Osteoblast (primary cell): ENCODE measurements at places on chromosomes 5 and 9.

DNA sequence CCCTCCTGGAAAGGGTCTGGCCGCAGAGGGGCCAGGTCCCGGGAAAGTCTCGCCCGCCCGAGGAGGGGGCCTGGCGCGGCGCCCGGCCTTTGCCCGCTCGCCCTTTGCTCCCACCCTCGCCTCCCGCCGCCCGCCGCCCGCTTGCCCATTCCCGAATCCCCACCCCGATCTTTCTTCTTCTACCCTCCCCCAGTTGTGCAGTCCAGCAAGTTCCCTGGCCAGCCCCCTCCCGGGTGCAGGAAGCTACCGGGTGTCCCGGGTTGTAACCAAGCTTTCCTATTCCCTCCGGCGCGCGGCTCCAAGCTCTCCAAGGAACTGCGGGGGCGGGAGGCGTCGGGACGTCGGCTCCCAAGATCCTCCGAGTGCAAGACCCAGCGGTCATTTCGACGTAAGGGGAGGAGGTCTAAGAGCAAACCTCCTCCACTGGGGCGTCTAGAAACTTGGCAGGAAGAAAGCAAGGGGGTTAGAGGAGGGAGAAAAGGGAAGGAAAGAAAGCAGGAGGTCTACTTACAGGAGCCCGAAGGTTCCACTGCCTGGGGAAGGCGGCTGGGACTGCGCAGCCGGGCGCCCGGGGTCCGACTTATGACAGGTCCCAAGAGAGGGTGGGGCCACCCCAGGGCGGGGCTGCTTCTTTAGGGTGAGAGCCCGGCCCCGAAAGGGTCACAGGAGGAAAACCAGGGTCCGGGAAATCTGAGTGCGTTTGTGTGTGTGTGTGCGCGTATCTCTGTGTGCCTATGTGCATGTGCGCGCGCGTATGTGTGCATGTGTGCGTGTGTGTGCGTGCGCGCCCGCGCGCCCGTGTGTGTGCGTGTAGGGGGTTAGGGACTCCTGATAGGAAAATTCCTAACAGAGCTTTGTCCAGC, at the start of gene PTGR1:
PTGR1 (minus strand) TSS at position 556 of the 863 bp plus-strand sequence. CDS start 2,225 bp downstream, outside the sequence.
- peaks cover 25% of the 10 kb centered on the region for H3K36me3 ChIP-seq
- peak; percentile 96 for DNase-seq
- peak within 1 kb of the TSS; percentile 89 for H3K4me3 ChIP-seq
- H3K27me3 ChIP-seq = no peaks in the 10 kb centered on the region

GRCh38 chr5:145497052-145497451, 338.1 kb downstream of the PRELID2 start:
- no peaks in the 10 kb centered on the region for H3K36me3 ChIP-seq
- peaks cover 11% of the 10 kb centered on the region for H3K4me1 ChIP-seq
- H3K27ac ChIP-seq = no peak overlapping the region
- H3K4me3 ChIP-seq = no peak overlapping the region
- no peaks in the 10 kb centered on the region for H3K27me3 ChIP-seq

DNA sequence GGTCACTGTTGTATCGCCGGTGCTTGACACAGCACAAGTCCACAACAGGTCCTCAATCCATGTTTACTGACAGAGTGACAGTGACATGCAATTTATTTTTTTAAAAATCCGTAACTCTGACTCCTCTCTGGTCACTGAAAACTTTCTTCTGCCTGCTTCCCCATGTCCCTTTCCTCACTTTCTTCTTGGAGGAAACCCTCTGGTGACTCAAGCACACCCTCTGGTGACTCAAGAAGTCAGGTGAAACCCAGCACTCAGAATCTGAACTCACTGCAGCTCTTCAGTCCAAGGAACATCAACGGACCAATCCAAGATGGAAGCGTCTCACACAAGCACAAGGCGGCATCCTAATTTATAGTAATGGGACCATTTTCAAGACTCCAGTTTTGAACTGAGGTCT, 245.9 kb downstream of the FSTL4 start:
- peaks cover 12% of the 10 kb centered on the region for H3K27me3 ChIP-seq
- H3K27ac ChIP-seq = no peak overlapping the region
- H3K36me3 ChIP-seq = no peaks in the 10 kb centered on the region
- no peak overlapping the region for H3K4me3 ChIP-seq
- no peaks in the 10 kb centered on the region for H3K4me1 ChIP-seq
- DNase-seq = no peak

DNA sequence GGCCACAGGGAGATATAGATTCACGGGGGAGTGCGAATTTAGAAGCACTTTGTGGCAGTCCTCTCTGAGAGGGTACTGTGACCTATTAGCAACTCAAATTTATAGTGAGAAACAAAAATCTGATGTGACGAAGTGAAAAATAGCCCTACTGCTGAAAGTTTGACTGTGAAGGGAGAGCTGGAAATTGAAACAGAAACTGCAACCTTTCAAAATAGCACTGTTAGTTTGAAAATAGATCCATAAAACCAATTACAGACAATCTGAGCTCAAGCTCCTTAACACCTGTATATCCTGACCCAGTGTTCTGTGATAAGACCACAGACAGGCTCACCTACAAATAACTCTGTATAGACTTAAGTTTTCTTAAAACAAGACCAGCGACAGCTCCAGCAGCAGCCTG, 420.1 kb downstream of the IRX1 start:
- no peaks in the 10 kb centered on the region for H3K36me3 ChIP-seq
- H3K27me3 ChIP-seq = no peaks in the 10 kb centered on the region
- no peak overlapping the region for H3K4me3 ChIP-seq
- no peak for DNase-seq

GRCh38 chr5:123671042-123671441, 159.1 kb downstream of the CSNK1G3 start:
- no peaks in the 10 kb centered on the region for H3K27me3 ChIP-seq
- no peaks in the 10 kb centered on the region for H3K36me3 ChIP-seq
- no peaks in the 10 kb centered on the region for H3K4me1 ChIP-seq

DNA sequence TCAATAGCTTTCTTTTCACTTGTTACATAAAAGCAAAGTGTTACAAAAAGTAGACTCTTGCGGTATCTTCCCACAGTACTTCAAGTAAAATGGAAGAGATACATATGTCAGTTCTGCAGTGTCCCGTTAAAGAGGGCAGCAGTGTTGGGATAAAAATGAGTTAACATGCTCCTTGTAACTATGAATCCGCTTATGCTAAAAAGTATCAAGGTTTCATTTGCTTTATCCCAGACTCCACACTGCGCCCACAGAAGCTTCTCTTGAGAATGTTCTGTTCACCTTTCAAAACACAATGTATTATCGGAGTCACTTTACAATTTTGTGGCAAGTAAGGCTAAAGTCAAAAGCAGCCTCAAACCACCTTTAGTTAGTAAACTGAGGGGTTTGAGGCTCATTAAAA, 790 bp downstream of the PTAR1 start:
- peak overlapping the region; percentile 83 for H3K4me3 ChIP-seq
- H3K27me3 ChIP-seq = no peaks in the 10 kb centered on the region
- peaks cover 4% of the 10 kb centered on the region for H3K36me3 ChIP-seq
- peak overlapping the region; percentile 71 for H3K27ac ChIP-seq

- DNase-seq = no peak
- peaks cover 7% of the 10 kb centered on the region for H3K36me3 ChIP-seq
- H3K27ac ChIP-seq = peak overlapping the region; percentile 53
These were observed 5.7 kb downstream of the GPBP1 start for GRCh38 chr5:57179262-57180200.

DNA sequence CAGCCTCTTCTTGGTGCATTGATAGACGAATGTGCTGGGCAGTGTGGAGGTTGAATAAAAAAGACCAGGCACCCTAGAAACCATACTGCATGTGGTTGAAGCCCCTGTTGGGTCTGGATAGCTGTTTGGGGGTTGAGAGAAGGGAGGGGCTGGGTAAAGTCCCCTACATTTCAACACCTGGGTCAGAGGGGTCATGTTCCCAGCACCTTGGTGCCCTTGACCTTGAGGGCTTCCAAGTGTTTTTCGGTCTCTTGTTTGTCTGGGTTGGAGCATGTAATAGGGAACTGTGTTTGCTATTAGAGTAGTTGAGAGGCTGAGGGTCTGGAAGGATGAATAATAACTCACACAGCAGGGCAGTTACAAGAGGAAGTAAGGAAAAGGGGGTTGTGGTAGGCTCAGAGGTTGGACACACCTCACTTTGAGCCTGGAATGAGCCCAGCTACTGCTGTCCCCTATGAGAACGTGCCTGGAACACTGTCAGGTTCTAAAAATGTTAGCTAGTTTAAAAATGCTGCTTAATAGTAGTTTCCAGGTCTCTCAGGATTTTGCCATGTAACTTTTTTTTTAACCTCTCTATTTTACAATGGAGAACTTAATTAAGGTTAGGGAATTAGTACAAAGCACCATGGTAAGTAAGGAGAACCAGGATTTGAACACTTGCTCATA, 155.2 kb upstream of the SPRY4 start:
- H3K27me3 ChIP-seq = no peaks in the 10 kb centered on the region
- no peaks in the 10 kb centered on the region for H3K4me1 ChIP-seq
- no peak overlapping the region for H3K27ac ChIP-seq
- DNase-seq = no peak
- no peak overlapping the region for H3K4me3 ChIP-seq
- no peaks in the 10 kb centered on the region for H3K36me3 ChIP-seq

- H3K27ac ChIP-seq = peak overlapping the region; percentile 65
- peaks cover 39% of the 10 kb centered on the region for H3K4me1 ChIP-seq
- peak; percentile 85 for DNase-seq
- no peak overlapping the region for H3K4me3 ChIP-seq
- H3K36me3 ChIP-seq = no peaks in the 10 kb centered on the region
These were observed 115.0 kb downstream of the NFIB start for GRCh38 chr9:14198841-14199455.

DNA sequence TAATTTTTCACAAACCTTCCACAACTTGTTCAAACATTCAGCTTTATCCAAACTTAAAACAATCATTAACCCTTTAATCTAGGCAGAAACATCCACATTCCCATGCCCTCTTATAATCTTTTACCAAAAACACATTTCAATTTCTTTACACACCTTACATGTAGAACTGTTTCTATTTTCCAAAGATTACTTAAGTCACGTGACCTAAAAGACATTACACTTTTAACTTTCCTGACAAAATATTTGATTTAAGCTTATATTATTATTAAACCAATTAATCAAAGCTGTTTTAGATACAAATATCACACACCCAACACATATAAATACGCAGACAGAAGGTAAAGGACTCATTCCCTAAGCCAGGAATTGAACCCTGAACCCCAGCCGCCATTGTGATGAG, 21.0 kb upstream of the MRPS30 start:
- H3K4me3 ChIP-seq = no peak overlapping the region
- H3K36me3 ChIP-seq = no peaks in the 10 kb centered on the region
- no peaks in the 10 kb centered on the region for H3K4me1 ChIP-seq
- no peak for DNase-seq
- no peak overlapping the region for H3K27ac ChIP-seq

GRCh38 chr9:6565312-6565711, 80.2 kb downstream of the GLDC start:
- peaks cover 52% of the 10 kb centered on the region for H3K4me1 ChIP-seq
- H3K4me3 ChIP-seq = no peak overlapping the region
- peak; percentile 56 for DNase-seq
- no peaks in the 10 kb centered on the region for H3K36me3 ChIP-seq
- H3K27ac ChIP-seq = peak overlapping the region; percentile 100

- H3K27ac ChIP-seq = no peak overlapping the region
- no peak overlapping the region for H3K4me3 ChIP-seq
- peak; percentile 47 for DNase-seq
These were observed 9.9 kb downstream of the GABBR2 start for GRCh38 chr9:98698856-98699255.

DNA sequence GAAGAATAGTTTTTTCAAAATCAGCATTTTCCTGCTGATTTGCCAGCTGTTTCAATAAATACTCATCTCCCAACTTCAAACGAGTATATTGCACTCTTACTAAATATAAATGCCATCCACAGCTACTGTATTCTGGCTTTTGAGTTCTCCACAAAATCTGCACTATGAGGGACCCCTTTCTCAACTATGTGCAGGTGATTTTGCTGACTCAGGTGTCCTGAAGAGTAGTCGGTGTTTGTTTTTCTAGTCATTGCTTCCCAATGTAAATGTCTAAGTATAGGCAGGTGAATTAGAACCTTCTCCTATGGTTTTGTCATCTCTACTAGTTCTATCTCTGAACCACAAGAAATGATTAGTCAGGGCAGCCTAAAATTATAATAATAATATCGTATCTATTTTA, 616.8 kb upstream of the MEF2C start:
- no peak overlapping the region for H3K27ac ChIP-seq
- no peaks in the 10 kb centered on the region for H3K36me3 ChIP-seq
- H3K4me3 ChIP-seq = no peak overlapping the region
- H3K27me3 ChIP-seq = no peaks in the 10 kb centered on the region

GRCh38 chr5:1065891-1066650, 45.8 kb downstream of the SLC12A7 start:
- no peak overlapping the region for H3K4me3 ChIP-seq
- H3K27ac ChIP-seq = no peak overlapping the region
- H3K4me1 ChIP-seq = no peaks in the 10 kb centered on the region

- H3K4me3 ChIP-seq = peak overlapping the region; percentile 42
- DNase-seq = no peak
- H3K36me3 ChIP-seq = no peaks in the 10 kb centered on the region
- H3K27ac ChIP-seq = peak overlapping the region; percentile 83
- H3K4me1 ChIP-seq = peaks cover 22% of the 10 kb centered on the region
These were observed 42.3 kb downstream of the FGF1 start for GRCh38 chr5:142643634-142644033.

DNA sequence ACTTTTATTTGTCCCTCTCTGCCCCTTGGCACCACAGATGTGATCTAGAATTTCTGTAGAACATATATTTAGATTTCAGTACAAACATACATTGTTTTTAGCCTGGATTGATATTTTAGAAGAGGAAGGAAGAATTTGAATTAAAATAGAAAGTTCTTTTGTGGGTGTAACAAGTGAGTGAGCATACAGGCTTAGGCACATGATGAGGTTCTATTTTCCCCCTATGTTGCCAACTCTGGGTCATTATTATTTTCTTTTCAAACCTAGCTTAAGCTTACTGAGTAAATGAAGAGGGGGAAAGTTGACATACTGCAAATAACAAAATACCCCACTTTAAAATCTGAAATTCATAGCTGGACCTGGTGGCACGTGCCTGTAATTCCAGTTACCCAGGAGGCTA, 102.9 kb downstream of the GCNT1 start:
- H3K4me1 ChIP-seq = peaks cover 75% of the 10 kb centered on the region
- no peaks in the 10 kb centered on the region for H3K27me3 ChIP-seq
- H3K36me3 ChIP-seq = no peaks in the 10 kb centered on the region
- no peak for DNase-seq

DNA sequence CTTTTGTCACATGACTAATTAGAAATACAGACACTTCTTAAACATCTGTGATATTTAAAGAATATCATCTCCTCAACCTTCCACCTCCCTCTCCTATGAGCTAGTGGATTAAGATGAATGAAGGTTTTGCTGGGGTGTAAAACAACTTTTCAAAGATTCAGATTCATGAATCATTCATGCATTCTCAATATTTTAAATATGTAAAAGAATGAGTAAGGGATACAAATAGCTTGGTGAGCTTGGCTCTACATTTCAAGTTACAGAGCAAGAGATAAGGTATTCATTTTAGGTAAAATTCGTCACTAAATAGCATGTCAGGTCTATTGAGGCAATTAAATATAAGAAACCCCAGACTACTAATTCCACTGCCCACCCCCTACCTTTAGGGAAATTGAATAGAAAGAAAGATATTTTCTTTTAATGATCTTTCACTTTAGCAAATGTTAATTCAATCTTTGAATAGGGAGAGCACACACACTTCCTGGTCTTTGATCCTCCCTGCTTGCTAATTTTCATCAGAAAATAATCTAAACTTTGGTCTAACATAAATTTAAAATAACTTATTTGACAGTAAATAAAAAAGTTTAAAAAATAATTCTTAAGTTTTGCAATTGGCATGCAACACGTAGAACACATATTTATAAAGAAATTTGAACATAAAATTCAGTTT, 486.9 kb upstream of the ITGA1 start:
- no peaks in the 10 kb centered on the region for H3K4me1 ChIP-seq
- H3K27me3 ChIP-seq = no peaks in the 10 kb centered on the region
- no peaks in the 10 kb centered on the region for H3K36me3 ChIP-seq
- H3K27ac ChIP-seq = no peak overlapping the region
- DNase-seq = no peak
- H3K4me3 ChIP-seq = no peak overlapping the region
